HuH-7.5 (cell line): ENCODE measurements at places on chromosomes 11 and 22.

- DNase-seq, result no peak
Measured at GRCh38 chr11:126969865-126970479, 30.6 kb downstream of the KIRREL3 start.

DNA sequence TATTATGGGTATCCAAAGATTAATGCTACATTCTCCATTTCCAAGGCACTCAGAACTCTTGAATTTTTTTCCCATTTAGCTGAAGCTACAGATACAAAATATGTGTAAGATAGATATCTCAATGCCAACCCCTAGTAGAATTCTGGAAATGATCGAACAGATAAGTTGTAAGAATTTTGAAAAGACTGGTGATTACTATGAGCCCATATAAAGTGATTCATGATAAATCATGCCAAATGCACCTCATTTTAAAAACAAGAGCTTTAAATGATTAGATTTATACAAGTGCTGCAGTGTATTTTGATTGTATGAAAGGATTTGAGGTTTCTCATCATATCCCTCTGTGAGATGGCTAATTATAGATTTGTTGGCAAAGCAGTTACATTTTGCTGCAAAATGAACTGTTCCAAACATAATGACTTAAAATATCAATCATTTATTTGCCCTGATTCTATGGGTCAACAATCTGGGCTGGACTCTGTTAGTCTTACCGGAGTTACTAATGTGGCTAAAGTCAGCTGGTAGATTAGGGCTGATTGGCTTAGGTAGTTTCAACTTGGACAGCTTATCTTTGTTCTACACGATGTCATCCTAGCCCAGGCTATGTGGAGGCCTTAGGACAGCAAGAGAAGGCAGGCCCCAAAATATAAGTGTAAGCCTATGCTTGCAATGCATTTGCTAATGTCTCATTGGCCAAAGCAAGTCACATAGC lies 3.4 kb downstream of the OR10V1 start:
- no peak for DNase-seq

DNA sequence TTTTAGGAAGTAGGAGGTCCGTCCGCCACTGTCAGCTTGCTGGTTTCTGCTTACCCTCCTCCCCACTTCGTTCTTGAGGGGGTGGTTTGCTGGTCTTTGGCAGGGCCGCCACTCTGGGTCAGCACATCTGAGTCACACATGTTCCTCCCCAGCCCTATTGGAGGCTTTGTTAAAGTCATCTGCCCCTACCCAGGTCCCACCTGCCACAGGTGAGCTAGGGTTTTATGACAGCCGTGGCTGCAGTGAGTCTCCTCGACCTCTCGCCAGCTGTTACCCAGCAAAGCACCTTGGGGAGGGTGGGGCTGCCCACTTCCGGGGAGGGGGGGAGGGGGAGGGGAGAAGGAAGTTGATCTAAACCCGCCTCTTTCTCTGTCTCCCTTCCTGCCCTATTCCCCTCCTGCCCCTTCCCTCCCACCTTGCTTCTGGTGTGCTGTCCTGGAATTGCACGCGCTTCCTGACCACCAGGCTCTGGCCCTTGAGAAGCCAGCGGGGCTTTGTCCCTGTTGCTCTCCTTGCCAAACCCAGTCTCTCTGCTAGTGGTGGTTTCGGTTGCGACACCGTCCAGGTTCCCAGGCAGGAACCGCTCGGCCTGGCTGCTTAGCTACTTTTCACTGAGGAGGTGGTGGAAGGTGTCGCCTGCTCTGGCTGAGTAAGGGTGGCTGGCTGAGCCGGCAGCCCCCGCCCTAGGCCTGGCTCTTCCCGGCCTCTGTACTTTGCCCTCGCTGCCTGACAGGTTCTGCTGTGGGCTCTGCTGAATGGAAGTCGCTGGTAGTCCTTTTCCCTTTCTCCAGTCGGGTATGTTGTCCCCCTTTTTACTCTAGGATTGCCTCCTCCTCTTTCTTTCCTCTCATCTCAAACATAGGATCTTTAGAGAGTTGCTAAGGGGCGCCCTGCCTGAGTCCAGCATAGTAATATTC lies 28.5 kb downstream of the RCOR2 start:
- no peak for DNase-seq

GRCh38 chr11:124113890-124114289 lies 1.4 kb upstream of the VWA5A start:
- DNase-seq, result no peak

DNA sequence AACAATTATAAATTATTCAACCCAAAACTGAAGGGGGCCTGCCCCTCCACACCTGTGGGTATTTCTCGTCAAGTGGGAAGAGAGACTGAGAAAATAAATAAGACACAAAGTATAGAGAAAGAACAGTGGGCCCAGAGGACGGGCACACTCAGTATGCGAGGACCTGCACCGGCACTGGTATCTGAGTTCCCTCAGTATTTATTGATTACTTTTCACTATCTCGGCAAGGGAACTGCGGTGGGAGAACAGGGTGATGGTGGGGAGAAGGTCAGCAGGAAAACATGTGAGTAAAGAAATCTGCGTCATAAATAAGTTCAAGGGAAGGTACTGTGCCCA lies 3.2 kb downstream of the C11orf54 start:
- no peak for DNase-seq

DNA sequence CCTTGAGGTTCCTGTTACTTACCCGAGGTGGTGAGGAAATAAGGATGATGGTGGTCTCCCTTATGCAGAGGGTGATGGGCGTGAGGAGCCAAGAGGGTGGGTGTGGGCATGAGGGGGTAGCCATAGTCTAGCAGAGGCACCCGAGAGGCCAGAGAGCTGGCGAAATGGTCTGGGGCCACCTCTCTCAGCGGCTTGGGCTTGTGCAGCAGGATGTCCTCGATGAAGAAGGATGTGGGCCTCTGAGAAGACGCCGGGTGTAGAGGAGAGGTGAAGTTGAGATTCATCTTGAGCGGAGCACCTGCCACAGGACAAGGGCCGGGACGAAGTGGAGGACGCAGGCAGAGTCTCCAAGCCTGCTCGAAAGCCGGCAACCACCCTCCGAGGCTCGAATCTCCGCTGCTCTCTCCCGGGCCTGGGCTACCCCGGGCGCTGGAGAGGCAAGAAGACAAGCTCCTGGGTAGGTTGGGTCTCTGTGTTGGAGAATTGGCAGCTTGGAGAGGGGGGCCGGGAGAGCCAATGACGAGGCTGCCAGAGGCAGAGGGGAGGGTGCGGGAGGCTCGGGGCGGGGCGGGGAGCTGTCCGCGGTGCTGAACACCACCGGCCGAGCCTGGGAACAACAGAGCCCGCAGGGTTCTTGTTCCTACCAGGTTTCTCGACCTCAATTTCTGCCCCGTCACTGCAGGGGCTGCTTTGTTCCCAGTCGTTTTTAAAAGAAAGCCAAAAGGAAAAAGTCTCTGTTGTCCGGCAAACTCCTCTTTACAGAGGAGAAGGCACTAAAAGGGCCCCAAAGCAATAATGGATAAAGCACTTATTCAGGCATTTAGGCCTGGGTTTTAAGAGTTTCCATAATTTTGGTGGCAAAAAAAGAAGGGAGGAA lies at the start of gene BSX:
Gene BSX, minus strand, starts transcription at position 447 of the 877 bp plus-strand sequence. Its CDS starts 163 bp downstream, at position 284.
- peak; percentile 63 for DNase-seq

DNA sequence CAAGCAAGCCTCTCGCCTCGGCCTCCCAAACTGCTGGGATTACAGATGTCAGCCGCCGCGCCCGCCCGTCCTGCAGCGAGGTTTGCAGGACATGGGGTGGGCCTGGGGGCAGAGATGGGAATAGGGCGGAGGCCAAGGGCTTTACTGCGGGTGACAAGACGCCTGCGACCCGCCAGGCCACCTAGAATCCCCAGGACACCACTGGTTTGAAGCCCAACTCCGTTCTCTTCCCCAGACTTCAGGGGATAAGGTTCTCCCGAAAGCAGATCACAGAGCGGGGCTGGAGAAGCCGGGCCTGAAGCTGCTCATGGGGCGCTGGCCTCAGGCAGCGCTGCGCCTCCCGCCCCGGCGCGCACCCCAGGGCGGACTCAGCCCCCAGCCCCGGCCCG lies 354 bp downstream of the POLR2L start:
- DNase-seq, result no peak

GRCh38 chr11:36213393-36213840 lies 75.8 kb downstream of the COMMD9 start:
- DNase-seq, result no peak

DNA sequence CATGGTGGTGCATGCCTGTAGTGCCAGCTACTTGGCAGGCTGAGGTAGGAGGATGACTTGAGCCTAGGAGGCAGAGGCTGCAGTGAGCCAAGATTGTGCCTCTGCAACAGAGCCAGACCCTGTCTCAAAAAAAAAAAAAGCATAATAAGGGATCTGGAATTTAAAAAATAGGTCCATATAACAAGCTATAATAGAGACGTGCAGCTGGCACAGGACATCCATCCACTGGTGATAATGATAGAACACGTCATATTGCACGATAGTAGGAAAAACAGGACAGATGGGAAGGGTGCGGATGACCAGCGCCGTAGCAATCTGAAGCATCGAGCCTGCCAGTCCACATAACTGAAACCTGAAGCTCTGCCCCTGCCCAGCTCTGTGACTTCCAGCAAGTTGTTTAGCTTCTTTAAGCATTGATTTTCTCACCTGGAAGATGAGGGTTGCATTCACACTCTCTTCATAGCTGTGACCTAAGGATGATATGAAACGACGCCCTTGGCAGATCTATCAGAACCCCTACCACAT lies 60.3 kb upstream of the PRODH start:
- no peak for DNase-seq

- DNase-seq, result no peak
Measured at GRCh38 chr22:17481424-17481823, 81.9 kb upstream of the SLC25A18 start.

- DNase-seq, result no peak
Measured at GRCh38 chr22:32997295-32997694, 60.9 kb downstream of the SYN3 start.

DNA sequence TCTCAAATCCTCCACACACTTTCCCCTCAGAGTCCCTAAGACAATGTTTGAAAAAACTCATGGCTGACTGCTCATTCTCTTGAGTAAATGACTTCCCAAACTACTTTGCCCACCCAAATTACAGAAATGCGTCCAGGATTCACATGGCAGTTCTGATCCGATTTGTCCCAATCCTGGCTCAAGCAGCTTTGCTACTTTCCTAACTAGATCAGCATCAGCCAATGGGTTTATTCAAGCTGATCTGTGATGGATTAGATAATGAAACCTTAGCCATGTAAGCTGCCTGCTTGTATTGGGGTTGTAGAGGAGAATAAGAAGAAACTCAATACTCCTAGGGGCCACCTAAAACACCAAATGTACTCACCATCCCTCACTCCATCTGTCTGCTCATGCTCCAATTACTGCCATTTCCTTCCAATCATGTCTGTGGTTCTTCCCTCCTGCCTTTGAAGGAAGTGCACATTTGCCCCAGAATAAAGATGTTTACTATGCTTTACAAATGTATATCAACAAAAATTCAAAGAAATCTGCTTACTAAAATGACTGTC lies 6.9 kb downstream of the RBFOX2 start:
- no peak for DNase-seq

GRCh38 chr22:36323182-36323854 lies 64.4 kb downstream of the MYH9 start:
- no peak for DNase-seq

DNA sequence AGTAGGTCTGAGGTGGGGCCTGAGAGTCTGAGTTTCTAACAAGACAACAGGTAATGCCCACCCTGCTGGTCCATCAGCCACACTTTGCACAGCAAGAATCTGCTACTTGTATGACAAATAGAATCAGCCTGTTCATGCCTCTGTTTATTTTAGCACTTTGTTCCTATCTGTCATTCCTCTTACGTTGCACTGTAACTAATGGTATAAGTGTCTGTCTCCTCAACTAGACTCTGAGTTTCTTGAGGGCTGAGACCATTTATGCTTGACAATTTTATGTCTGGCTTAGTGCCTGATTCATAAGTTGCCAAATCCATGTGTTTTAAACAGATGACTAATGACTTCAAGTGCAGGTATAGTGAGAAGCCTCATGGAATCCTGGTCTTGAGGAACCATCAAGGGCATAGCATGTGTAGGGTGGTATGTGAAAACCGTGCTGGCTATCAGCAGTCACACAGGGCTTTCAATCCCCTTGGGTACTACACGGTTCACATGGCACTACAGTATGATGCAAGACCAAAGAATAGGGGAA lies 209.7 kb downstream of the C11orf91 start:
- DNase-seq, result no peak

GRCh38 chr11:9732453-9732852 lies 68.6 kb downstream of the SWAP70 start:
- no peak for DNase-seq

DNA sequence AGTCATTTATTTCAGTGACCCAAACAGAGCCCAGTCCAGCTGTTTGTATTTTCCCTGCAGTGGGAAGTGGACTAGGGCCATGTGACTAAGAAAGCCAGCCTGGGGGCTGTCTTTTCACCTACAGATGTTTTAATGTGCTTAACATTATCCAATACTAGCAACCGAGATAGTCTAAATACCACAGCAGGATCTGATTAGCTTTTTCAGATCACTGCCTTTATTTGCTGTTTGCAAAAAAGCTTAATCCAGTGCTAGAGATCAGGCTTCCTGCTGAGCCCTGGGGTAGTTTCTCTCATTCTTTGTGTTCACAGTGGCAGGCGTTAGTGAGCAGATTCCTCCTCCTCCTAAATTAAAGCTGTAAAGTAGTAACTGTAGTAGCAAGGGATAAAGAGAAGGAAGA lies 35.0 kb downstream of the ZC3H12C start:
- no peak for DNase-seq

GRCh38 chr11:95556342-95557163 lies 233.0 kb downstream of the FAM76B start:
- no peak for DNase-seq

DNA sequence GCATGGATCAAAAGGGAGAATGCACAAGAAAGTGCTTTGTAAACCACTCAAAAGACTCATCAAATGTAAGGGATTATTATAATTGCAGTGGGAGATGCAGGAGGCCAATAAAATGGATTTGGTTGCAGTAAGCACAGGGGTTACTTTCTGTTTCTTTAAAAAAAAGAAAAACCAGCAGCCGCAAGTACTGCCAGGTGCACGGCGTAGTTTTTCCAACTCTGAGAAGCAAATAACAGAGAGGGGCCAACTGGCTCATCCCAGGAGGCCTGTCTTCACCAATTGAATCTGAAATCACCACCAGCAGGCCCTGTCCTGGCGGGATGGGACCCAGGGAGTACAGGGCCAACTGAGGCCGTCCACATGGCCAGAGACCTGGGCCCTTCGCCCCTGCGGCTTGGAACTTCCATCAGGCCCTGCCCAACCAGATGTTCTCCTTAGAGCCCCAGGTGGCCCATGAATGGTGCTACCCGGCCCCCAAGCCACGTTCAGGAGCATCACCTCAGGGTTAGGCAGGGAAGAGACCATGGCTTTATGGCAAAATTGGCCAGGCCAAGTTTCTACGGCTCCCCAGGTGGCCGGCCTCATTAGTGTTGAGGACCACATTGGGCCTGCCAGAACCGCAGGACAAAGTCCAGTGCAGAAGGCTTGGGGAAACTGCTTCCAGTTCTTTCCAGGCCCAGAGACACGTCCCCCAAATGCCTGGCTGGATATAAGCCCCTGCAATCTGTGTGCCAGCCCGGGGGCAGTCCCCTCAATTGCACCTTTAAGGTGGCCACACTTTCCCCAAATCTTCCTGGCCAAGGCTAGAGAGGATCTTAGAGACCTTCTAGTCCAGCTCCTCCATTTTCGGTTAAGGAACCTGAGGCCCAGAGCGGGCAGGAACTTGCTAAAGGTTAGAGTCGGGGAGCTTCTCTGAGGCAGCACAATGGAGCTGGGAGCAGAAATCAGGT lies 61.7 kb downstream of the CHRDL2 start:
- no peak for DNase-seq

GRCh38 chr22:28728621-28729313 lies 12.9 kb downstream of the CHEK2 start:
- DNase-seq, result no peak
